ENCODE measurements at places on chromosomes 11 and 22.

GRCh38 chr11:117671370-117671769 is 125.6 kb downstream of the DSCAML1 start:
- no peak for DNase-seq

DNA sequence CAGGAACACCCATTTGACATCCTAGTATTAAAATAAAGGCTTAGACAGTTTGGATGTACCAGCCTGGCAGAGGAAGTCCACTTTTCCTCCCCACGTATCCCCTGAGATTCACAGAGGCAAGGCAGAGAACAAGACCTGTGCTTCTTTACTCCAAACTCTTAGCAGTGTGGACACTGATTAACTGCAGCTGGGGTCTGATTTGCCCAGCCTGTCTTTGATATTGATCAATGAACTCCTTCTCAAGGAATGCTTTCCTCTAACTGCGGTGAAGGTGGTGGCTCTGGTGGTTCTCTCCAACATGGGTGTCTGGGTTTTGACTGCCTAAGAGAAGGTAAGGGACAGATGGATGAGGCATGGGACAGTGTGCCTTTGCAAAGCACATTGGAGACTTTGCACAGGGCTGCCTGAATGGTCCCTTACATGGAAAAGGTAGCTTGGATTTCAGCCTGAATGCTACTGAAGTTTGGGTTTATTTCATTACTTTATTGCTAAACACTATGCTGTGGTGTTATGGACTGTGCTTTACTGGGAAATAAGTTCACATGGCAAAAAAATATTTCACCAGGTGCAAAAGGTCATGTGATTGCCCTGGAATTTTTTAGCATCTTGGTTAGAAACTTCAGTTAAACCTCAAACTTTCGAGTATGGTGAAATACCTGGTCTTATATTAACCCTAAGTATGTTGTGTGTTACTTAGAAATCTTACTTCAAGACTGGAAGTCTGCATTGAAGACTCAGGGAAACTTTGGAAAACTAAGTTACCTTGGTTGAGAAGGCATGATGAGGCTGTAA is 1.8 kb downstream of the GAS2 start:
- DNase-seq = no peak

DNA sequence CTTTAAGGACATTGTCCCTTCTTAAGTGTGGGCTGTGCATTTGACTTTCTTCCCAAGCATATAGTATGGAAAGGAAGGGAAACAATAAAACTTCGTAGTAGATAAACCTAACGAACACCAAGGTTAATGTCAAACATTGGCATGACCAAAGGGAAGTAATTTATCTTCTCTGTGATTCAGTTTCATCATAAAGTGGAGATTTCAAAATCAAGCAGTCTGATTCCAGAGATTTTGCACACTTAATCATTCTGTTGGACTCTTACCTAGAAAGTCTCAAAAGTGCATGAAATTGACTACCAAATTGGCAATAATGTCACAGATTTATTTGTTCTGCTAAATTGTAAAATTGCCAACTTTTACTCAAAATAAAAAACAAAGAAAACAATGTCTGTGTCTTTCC is 559.7 kb downstream of the JRKL start:
- no peak for DNase-seq

GRCh38 chr11:123072332-123072761 is 10.4 kb upstream of the HSPA8 start:
- DNase-seq = no peak

GRCh38 chr11:88415495-88415894 is 78.0 kb upstream of the CTSC start:
- no peak for DNase-seq

DNA sequence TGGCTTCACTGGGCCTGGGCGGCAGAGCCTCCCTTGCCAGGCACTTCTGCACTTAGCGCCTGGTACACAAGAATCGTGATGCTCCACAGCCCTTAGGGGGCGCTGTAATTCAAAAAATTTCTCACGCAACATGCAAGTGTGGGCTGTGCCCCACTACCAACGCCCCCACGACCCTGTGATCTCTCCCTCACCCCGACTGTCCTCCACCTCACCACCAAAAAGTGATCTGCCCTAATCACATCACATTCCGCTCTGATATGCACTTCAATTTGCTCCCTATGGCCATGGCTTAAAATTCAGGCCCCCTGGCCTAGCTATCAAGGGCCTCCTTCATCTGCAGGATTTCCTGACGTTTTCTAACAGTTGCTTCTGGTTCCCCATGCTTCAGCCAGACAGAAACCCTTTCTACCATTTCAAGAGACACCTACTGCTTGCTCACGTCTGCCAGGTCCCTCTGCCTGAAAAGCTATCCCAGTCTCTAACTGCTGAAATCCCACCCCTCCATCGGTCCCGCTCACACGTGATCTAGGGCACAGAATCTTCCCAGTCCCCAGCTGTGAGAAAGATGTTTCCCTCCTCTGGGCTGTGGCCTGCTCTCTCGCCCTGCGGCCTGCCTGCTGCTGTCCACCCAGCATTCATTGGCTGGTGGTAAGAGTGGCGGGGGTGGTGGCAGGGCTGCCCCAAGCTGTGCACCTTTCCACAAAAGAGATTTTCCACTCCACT is 27.9 kb upstream of the LRRC32 start:
- no peak for DNase-seq

- DNase-seq = no peak
Observed at GRCh38 chr11:67117672-67118180, 1.3 kb upstream of the KDM2A start.

- DNase-seq = no peak
Observed at GRCh38 chr11:96191752-96192151, 151.2 kb downstream of the MAML2 start.

DNA sequence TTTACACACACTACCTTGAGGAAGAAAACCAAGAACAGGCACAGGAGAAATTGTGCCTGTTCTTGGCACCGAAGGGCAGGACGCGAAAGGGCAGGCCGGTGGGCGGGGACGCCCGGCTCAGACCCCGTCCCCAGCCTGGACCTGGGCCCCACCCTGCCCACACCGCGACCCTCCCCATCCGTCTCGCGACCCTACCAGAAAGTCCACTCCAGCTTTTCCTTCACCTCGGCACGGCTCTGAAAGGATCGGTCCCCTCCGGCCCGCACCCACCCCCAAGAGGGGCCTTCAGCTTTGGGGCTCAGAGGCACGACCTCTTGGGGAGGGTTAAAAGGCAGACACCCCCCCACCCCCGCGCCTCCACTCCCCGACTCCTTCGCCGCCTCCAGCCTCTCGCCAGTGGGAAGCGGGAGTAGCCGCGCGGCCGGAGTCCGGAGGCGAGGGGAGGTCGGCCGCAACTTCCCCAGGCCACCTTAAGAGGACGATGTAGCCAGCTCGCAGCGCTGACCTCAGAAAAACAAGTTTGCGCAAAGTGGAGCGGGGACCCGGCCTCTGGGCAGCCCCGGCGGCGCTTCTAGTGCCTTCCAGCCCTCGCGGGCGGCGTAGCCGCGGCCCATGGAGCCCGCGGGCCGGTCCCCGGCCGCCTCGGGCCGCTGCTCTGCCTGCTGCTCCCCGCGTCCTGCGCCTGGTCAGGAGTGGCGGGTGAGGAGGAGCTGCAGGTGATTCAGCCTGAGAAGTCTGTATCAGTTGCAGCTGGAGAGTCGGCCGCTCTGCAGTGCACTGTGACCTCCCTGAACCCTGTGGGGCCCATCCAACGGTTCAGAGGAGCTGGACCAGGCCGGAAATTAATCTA is 4.4 kb downstream of the SEC14L6 start:
- DNase-seq = no peak

- no peak for DNase-seq
Observed at GRCh38 chr11:116118138-116118470, 613.9 kb upstream of the CADM1 start.

DNA sequence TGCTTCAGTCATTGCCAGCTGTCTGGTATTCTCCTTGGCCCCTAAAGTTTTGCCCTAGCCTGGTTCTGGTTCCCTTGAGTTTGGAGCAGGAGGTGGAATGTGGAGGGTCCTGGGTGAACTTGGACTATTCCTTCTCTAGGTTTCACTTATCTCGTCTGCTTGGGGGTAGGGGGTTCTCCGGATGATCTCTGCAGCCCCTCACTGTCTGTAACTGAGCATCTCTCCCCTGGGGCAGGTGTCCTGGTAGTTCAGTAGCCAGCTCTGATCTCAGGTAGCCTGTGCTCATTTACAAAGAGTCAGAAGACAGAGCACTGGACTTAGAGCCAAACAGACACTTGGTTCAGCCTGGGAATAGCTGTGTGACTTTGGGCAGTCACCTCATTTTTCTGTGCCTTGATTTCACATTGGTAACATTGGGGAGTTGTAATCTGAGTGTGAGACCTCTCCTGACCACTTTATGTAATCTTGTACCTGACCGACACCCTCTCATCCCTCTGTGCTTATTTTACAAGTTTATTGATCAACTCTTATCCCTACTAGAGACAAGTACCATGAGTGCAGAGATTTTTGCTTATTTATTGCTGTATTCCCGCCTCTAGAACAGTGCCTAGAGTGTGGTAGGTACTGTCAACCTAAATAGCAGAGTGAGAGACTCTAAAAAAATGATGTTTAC is 804 bp downstream of the CCDC134 start:
- DNase-seq = no peak

GRCh38 chr11:14538926-14539554 is 18.9 kb upstream of the PSMA1 start:
- DNase-seq = no peak

DNA sequence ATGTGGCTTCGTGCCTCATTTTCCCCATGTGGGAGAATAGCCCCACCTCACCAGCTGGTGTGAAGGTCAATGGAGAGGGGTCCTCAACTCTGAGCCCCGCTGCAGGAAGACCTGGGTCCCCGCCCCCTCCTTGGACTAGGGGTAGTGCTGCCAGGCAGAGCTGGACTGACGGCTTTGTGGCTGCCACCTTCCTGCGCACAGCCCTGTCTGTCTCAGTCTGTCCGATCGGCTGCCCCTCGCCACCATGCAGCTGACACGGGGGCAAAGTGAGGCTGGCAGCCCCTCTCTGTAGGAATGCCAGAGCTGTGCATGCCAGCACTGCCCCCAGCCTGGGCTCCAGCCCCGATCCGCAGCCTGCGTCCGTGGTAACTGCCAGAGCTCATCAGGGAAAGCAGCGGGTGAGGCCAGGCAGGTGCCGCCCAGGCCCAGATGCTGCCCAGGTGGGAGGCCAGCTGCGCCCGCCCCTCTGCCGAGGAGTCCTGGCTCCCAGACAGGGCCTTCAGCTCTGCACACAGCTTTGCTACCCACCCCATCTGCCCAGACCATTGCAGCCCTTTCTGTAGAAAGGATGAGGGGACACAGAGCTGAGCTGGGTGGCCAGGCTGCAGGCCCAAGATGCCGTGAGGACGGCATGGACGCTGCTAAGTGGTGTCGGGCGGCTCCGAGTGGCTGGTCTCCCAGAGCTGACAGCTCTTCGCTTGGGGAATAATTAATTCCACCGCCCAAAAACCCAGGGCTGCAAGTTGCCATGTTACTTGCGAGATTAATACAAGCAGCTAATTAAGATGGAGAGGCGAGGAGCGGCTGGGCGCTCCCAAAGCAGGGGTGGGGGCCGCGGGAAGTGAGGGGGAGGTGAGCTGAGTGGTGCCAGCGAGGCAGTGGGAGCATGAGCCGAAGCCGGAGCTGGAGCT is 19.5 kb upstream of the FLRT1 start:
- no peak for DNase-seq

DNA sequence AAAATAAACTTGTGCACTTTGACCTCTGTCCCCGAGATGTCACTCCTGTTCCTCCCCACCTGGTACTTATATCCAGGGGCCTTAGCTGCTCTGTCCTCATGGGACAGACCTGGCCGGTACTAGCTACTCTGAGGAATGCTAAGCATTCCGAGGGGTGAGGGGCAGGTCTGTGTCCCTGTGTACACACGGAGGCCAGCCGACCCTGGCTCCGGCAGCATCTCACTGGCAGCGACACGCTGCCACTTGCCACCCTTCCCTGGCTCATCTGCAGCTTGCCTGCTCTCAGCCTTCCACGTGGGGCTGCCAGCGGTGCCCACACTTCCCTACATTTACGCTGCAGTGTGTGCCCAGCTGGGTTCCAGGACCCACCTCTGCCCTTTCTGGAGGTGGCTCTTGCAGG is 21.6 kb upstream of the TEF start:
- no peak for DNase-seq

- peak; percentile 55 for DNase-seq
Observed at GRCh38 chr11:124801636-124802312, 1.6 kb upstream of the MSANTD2 start.

DNA sequence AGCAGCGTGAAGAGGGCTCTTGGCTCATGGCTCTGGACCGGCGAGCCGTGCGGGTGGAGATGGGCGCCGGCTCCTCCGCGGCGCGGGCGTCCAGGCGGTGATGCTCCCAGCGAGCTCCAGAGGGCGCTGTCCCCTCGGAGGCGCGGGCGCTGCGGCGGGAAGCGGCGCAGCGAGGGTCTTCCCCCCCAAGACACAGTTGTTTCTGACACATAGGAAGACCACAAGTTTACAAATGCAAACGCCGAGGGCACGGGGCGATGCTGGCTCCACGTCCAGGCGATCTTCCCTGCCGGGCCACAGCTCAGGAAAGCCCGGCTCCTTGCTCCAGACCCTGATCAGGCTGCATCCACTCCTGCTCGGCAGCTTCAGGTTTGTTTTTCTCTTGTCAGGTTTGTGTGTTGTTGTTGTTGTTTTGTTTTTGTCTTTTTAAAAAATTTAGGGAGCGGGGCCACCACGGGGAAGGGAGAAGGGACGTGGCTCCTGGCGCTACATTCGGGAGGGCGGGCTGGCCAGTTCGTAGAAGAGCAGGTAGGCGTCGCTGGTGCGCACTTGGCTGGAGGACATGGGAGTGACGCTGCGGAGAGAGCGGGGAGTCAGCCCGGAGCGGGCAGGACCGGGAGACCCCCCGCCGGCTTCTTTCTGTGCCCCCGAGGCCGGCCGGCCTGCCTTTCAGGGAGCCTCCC is 10.0 kb upstream of the MFRP start:
- peak; percentile 73 for DNase-seq

DNA sequence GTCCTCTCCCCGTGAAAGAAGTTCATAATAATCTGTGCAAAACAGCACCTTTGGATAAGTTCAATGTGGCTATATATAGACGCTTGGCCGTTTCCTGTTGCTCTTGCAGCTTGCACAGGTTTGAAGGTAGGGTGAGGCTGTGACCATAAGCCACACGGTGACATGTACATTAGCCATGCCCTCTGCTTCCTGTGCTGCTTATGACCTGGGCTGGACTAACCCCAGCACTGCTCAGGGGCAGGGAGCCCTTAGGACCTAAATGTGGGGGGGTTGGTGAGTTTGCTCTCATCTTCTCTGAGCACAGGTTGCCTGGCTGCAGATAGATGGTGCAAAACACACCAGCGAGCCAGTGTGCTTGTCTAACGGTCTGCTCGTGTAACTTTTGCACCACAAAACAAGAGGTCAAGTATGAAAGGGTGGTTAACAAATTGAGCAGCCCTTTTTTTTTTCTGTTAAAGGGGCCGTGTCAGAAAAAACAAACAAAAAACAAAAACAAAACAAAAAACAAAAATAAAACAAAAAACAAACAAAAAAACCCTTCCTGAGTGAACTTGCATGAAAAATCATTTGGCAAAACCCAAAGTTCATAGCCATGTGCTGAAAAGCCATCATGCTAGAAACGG is 37.3 kb downstream of the FLI1 start:
- no peak for DNase-seq

- no peak for DNase-seq
Observed at GRCh38 chr22:26023104-26023775, 146.0 kb upstream of the SEZ6L start.

Data from HCEC 1CT (cell line).